ENCODE measurements at places on chromosomes 11 and 22.

DNA sequence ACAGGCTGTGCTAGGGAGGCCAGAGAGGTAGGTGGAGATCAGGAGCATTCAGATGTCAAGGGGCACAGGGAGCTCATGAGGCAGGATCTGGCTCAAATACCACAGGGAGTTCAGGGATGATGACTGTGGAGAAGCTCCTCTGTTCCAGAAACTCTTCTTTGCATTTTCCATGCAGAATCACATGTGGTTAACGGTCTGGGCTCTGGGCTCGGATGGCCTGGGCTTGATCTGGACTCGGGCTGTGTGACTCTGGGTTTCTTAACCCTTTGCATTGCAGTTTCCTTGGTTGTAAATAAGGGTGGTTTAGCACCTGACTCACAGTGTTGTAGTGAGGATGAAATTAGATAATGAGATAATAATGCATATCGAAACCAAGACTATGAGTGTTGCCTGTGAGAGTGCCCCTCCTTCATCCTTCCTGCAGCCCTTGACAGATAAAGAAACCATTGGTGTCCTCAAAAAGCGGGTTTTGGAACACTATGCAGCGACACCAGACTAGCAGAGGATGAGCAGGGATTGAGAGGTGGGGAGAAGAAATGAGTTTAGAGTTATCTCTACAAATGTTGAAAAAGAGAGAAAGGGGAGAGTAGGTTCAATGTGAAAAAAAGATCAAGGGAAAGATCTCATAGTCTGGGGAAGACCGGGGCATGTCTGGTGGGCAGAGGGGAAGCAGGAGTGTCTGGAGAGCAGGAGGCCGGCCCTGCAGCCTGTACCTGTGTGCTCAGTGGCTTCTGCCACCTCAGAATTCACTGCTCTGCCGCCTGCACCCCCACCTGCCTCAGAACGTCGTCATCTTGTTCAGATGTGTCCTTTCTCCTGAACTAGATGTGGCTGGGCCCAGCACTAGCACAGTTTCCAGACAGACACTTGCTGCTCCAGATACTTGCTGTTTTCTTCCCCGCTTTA is 197.8 kb upstream of the SORL1-AS1 start:
- no peak for DNase-seq

DNA sequence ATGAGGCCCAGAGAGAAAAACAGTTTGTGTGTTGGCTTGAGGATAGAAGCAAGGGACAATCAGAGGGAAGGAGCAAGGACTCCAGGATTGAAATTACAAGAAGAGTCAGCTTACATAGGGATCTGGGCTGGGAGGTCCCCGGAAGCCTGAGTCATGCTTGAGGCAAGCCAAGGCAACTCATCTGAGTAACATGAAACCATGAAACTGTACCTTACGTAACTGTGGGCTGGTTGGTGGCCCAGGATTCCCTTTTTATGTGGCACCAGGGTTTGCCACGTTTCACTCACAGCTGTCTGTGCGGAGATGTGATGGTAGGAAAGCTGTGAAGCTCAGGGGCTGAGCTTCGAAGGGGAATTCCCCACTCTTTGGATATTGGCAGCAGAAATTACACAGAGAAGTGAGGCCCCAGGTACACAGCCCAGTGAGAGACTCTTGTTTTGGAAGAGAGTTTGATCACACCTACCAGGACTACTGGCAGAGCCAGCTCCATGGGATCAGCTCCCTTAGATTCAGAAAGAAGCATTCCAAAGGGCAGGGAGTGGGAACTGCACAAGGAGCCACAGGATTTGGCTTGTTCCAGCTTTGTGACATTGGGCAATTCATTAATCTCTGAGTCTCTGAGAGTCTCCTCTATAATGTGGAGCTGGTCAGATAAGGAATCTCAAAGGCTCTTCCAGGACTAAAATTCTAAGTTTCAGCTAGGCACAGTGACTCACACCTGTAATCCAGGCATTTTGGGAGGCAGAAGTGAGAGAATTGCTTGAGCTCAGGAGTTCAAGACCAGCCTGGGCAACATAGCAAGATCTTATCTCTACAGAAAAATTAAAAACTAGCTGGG is 7.8 kb downstream of the SLC5A1 start:
- no peak for DNase-seq

- DNase-seq = no peak
Measured at GRCh38 chr11:68673991-68674390, 10.4 kb upstream of the GAL start.

DNA sequence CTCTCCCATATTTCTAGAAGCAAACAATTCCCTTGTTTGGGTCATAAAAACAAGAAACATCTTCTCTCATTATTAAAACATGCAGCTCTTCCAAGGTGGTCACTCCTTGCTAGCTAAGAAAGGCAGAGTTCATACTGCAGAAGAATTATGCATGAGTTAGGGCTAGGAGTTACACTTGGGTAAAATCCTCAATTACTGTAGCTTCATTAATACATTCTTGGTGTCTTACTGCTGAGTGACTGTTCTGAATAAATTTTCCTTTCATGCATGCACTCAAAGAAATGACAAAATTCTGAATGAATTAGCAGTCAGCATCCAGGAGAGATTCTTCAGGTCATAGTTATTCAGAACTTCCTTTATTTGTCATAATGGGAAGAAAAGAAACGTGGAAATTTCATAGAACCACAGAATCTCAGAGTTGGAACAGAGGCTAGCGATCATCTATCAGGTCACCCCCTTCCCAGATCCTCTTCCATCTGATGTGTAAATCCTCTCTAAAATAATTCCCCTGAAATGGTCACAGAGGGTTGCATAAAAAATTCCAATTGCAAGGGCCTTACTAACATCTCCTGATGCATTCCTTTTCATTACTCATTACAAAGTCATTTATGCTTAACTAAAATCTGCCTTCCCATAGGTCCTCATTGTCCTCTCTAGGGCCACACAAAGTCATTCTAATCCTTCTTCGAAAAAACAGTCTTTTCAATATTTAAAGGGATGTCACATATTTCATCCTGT is 771.5 kb downstream of the DLG2 start:
- DNase-seq = no peak

DNA sequence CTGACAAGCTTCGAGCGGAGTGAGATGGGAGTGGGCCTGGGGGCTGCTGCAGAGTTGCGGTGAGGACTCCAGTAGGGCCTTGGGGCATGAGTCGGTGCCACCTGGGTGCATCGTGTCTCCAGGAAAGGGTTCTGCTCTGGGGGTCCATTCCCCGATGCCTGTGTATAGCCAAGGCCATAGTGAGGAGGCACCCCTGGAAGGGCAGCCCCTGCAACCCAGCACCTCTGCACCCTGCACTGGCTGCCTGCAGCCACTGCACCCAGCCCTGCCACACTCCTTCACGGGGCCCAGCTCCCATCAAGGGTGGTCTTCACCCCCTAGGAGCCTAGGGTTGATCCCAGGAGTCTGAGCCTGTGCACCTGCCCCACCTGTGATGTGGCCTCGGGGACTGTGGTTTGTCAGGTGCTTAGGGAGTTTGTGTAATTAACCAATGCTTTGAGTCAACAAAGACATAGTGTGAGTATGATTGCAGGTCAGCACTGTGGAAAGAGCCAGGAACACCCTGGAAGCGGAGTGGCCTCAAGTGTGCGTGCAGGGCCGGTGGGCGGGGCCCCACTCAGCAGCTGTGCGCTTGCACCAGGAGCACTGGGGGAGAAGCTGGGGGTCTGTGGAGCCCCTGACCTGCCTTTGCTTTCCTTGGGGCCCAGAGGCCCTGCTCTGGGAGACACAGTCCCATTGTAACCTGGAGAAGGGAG is 1299.3 kb downstream of the BRD1 start:
- no peak for DNase-seq

- DNase-seq = no peak
Measured at GRCh38 chr11:111582163-111582562, 20.1 kb upstream of the SIK2 start.

DNA sequence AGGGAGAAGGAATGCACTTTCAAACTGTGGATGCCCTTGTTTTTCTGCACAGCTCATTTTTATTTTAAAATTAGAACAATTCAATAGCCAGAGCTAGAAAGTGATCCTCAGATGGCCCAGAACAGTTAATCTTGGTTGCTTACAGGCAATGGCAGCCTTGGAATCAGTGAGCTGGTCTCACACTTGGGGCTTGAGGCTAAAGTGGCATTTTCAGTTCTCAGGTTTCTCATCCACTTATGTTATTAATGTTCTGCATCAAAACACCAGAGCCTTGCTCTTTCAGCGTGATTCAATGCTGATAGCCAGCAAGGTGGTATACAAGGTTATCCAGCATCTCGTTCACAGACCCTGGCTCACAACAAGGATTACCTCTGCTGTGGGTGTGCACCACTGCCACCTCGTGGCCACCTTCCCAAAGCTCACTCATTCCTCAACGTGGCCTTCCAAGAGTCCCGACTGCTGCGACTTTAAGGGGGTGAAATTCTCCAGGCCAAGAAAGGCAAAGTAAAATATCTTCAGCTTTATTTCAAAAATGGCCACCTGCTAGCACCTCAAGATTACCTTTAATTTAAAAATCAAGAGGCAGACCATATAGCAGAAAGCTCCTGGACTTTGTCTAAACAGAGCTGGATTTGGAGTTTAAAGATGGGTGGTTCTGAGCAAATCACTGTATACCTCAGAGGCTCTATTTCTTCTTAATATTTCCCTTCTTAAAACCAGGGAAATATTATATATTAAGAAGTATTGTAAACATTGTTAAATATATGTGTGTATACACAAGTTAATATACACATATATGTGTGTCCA is 34.2 kb upstream of the FSHB start:
- DNase-seq = peak; percentile 88

- DNase-seq = no peak
Measured at GRCh38 chr11:65646958-65647701, 9.2 kb downstream of the SIPA1 start.

DNA sequence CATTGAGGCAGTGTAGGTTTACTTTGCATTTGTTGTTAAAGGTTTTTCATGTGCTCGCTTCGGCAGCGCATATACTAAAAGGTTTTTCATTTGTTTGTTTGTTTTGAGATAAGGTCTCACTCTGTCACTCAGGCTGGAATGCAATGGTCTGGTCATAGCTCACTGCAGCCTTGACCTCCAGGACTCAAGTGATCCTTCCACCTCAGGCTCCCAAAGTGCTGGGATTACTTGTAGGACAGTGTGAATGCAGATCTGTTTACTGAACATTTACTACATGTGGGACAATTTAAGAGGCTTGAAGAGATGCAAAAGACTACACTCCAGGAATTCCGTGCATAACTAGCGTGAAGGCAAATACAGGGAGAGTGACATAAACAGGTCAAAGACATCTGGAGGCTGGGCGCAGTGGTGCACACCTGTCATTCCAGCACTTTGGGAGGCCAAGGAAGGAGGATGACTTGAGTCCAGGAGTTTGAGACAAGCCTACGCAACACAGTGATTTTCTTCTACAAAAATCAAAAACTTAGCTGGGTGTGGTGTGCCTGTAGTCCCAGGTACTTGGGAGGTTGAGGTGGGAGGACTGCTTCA is 34.1 kb downstream of the YPEL1 start:
- DNase-seq = no peak
